ENCODE measurements at places on chromosomes 11 and 22.

DNA sequence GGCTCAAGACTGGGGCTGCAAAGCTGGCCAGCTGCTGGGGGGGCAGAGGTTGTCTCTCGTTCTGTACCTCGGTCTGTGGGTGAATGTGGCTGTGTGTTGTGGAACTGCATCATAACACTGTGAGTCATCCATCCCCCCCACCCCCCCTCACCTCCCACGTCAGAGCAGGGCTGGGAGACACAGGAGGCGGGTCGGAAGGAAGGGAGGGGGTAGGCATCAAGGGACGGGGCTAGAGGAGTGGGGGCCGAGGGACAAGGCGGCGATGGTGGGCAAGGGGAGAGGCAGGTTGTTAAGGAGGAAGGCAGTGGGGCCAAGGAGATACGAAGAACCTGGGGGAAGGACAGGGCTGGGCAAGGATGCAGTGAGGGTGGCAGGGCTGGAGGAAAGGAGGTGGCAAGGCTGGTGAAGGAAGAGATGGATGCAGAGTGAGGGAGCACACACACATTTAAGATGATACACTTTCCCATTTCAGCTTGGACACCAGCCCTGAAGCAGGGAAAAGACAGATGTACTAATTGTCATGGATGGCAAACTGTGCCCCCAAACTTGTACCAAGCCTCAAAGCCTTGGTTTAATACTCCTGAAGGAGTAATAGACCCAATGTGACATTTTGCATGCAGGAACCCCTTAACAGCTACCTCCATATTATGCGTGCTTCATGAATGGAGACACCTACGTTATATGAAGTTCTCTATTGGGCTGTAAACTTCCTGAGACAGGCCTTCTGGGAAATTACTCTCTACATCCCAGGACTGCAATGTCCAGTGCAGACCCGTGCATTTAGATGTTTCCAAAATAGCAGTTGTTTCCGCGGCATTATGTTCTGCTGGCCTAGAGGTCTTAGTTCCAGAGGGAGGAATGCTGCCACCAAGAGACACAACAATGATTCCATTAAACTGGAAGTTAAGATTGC, at the start of gene YPEL4:
Gene YPEL4, minus strand, starts transcription at position 87 of the 913 bp plus-strand sequence. CDS start 2,805 bp downstream, outside the sequence.
- peak; percentile 82 for DNase-seq

GRCh38 chr11:2136952-2137201, 2.3 kb downstream of the IGF2 start:
- no peak for DNase-seq

DNA sequence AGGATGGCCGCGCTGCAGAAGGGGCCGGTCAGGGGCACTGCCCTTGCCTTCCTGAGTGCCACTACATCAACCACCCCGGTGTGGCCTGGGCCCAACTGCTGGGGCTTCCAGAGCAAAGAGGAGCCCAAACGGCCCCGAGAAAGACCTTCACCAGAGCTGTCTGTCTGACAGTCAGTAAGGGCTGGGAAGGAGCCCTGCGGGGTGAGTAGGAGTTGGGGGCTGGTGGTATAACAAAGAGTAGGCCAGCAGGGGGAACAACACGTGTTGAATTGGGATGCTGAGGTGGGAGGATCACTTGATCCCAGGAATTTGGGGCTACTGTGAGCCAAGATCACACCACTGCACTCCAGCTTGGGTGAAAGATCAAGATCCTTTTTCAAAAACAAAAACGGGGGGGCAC, 3.9 kb downstream of the GSTT4 start:
- DNase-seq, result no peak

GRCh38 chr11:100689141-100689540, 2.1 kb downstream of the ARHGAP42 start:
- DNase-seq, result no peak

GRCh38 chr22:35215993-35216392, 41.3 kb upstream of the HMGXB4 start:
- DNase-seq, result no peak

DNA sequence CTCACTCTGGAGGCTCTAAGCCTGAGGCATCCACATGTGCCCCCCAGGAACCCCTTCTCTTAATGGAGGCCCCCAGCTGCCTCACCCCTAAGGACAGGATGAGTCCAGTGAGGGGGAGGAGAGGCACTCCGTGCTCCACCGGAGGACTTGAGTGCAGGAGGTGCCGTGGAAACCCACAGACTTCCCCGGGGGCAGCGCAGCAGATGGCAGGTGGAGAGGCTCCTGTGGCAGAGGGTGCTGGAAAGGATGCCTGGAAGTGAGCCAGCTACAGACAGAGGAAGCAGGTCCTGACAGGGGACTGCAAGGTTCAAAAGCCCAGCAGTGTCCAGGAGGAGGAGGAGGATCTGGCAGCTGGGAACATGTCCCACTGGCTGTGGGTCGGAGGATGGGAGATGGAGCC, 1384.0 kb downstream of the TBC1D22A start:
- DNase-seq, result no peak

- DNase-seq, result no peak
These were observed 92.0 kb downstream of the JRKL start for GRCh38 chr11:96481771-96482170.

DNA sequence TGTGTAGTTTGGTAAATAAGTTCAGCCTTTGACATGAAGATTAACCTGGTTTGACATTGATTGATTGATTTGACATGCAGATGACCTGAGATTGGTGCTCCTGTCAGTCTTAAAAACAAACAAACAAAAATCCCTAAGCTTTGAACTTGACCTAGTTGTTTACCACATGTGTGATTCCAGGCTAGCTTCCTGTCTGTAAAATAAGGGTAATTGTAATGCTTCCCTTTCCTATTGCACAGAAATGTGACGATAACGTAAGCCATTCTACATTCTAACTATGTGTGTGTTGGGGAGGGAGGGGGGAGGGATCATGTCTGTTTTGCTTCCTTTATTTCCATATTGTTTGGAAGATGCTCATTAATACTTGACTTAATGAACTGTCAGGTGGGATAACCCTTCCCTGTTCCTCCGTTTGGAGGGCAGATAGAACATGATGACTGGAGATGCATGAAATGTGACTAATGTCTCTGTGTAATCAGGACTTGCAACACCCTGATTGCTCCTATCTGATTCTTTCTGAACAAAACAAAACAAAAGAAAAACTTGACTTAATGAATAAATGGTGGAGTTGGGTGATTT, 106.1 kb upstream of the CLMP start:
- DNase-seq, result no peak

DNA sequence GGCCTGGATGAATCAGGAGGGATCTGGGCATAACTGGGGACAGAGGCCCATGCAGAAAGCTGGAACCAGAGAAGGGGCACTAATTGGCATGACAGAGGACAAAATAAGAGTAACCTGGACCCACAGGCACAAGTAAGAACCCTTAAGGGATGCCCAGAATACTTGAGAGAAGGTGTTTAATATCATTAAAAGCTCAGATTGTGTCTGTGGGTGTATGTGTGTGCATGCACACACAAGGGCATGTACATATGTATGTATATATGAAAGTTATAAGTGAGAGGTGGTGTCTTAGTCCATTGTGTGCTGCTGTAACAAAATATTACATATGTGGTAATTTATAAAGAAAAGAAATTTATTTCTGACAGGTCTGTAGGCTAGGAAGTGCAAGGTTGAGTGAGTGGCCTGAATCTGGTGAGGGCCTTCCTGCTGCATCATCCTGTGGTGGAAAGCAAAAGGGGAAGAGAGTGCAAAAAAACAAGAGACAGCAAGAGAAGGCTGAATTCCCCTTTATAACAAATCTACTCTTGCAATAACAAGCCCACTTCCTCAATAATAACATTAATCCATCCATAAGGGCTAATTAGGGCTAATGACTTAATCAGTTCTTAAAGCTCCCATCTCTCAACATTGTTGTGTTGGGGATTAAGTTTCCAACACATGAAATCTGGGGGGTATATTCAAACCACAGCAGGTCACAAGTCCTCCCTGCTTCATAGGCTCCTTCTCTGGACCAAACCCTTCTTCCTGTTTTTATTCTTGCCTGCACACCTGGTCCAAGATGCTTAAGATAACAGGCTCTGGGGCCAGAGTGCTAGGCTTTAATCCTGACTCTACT, 68.3 kb upstream of the POU2AF2 start:
- DNase-seq, result no peak

DNA sequence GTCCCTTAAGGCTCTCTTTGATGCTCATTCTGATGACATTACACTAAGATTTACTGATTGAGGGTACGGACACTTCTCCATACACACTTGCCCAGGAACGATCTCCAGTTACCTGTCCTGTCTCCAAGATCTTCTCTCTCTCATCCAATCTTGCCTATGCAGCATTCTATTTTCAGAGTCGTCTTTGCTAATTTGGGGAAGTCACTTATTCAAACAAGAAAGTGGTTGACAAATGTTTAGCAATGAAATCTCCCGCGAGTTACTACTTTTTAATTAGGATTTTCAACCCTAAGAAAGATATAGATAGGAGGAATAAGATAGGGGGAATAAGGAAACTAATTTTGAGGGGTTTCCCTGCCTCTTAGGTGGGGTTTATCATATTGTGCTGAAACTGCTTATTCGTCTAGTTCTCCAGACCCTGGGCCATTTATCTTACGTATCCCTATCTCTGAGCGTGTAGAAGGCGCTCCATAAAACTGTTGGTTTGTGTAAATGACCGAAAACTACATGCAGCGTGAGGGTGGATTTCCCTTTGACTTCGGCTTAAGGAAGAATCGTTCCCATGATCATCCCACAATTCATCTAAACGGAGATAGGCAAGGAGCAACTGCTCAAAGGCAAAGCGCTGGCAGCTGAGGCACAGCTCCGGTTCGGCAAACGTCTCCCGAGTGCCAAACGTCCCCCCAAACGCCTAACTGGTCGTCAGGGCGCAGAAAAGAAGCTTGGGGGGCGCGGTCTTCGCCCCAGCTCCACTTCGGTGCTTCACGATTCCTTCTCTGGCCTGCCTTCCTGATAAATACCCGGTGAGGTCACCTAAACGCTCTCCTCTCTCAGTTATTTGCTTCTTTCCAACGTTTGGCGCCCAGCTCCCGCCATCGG, 804 bp downstream of the APIP start:
- DNase-seq, result no peak
